ENCODE measurements at places on chromosomes 4 and X. TPM values are rescaled to one million over a fixed set of nuclear protein-coding genes. Genes with fewer than 3 reads are reported as not detected.

DNA sequence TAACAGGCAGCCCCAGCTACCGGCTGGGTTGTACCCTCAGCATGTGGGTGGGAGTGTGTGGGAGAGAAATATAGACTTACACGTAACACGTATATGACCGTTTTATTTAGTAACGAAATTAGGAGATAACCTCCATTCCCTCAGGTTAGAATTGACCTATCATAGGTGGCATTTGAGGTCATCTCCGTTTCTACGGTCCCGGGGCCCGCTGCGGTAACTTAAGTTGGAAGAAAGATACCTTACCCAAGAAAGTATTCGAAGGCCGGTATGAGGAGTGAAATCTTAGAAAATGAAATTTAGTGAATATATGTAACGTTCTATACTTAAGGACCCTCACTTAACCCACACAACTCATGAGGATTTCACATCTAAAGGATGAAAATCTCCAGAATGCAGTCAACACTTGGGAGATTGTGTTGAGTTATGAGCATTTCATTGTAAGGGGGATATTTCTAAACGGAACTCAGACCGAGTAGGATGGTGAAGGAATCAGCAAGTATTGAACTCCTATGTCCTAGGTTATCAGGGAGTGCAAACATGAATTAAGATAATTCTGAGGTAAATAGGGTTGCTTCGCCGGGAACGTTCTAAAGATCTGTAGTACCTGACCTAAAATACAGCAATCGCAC, 891 bp downstream of the CISD2 start:
- DNase-seq = no peak

GRCh38 chrX:9746148-9746888, 19.3 kb downstream of the GPR143 start:
- DNase-seq = no peak

DNA sequence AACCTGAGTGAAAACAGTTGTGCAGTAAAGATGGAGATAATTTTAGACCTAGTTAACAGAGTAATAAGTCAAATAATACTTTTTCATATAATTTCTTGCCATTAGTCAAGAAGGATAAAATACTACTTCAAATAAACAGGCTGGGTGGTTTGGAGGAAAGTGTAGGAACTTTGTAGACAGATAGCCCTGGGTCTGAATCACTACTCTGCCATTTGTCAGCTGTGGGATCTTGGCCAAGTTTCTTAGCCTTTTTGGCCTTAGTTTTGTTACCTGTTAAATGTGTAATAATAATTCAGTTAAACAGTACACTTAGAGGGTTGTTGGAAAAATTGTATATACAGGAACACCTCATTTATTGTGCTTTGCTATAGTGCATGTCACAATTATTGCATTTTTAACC, 163.7 kb downstream of the NPNT start:
- no peak for DNase-seq

SLC2A9 gene
- 12.4 TPM for total RNA-seq

Data from left cardiac atrium (tissue), 4 donors.